Neural crest cell (in vitro differentiated cells): ENCODE measurements at places on chromosomes 4 and X. TPM values are rescaled to one million over a fixed set of nuclear protein-coding genes. Genes with fewer than 3 reads are reported as not detected.

GRCh38 chrX:3567686-3568085 is 145.8 kb downstream of the PRKX start:
- DNase-seq, result no peak

DNA sequence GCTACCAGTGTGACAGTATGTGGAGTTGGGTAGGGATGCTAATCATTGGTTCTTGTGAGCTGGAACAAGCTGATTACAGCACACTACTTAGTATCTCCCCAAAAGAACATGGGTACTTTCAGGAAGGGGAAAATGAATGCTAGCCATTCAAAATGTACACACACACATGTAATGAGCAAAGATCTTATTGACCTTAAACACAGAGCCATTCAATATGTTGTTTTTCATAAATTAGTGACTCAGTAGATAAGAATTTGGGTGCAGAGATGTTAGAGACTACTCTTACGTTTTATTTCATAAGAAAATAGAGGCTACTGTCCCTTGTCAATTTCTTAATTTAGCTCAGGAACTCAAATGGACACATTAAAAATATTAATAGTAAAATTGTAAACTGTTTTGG is 509.5 kb upstream of the ATOH1 start:
- no peak for DNase-seq

The HMX1 gene
- 0.91 and 1.1 TPM in 2 replicates for total RNA-seq

The EMCN gene
- not detected in 2 replicates for total RNA-seq

- DNase-seq, result no peak
These were observed 9.6 kb downstream of the CD99 start for GRCh38 chrX:2700405-2701320.

DNA sequence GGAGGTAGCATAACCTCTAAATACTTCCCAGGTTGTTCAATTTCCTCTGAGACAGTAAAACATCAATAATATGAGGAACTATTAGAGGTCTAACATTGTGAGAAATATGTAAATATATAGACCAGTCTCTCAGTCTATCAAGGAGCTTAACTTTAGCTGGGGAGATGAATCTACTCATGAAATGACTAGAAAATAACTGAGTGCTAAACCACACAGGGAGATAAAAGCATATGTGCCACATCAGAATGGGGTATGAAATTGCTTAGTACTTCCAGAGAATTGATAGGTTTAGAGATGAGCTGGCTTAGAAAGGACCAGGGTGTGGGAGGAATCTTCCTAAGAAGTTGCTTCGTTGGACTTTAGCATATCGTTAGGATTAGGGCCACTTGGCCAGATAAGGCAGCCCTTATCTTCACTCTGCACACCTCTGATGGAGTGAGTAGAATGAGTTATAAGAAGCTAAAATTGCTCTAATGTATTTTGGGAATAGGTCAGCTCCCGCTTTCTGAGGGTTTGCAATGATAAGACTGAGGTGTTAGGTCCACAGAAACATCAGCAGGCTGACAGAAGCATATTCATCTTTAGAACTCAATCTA is 299.2 kb downstream of the UNC5C start:
- DNase-seq, result no peak

DNA sequence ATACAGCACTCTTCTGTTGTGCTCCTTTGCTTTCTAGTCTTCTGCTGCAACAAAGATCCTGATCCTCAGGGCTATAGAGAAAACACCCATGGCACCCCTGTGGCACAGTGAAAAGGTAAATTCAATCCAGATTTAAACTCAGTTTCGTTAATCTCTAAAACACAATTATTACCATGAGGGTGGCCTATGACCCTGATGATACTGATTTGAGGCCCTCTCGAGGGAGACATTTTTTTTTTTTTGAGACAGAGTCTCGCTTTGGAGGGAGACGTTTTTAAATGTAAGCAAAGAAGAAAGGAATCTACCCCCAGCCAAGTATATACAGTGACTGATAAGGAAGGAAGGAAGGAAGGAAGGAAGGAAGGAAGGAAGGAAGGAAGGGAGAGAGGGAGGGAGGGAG is 967.8 kb upstream of the DIAPH2 start:
- no peak for DNase-seq

GRCh38 chr4:53714236-53715140 is 123.2 kb upstream of the LNX1 start:
- DNase-seq, result no peak

- DNase-seq, result no peak
These were observed 182.1 kb upstream of the TET2 start for GRCh38 chr4:104964410-104965175.

- no peak for DNase-seq
These were observed 102.3 kb upstream of the MTM1 start for GRCh38 chrX:150465881-150466775.

The TMA16 gene
- 43.9 and 48.1 TPM in 2 replicates for total RNA-seq

DNA sequence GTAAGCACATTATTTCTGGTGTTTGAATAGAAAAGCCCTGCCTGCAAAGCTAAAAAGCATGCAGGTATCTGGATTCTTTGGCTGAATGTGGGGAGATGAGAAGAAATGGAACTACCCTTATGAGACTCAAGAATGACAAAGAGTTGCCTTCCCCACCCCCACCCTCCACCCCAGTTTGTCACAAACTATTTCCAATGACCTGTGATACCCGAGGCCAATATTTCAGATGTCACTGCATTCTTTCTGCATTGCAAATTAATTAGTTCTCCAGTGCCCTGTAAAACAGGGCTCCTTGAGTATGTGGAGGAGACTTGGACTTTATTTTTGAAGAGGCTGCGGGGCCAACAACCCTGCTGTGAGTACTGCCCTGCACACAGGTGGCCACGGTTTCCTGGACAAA is 116.4 kb downstream of the ZNF827 start:
- no peak for DNase-seq
